ENCODE measurements at places on chromosomes 5 and 9.

GRCh38 chr5:44801992-44802391 is 6.8 kb upstream of the MRPS30 start:
- DNase-seq = no peak

- DNase-seq = no peak
Measured at GRCh38 chr5:89901983-89902382, 507.6 kb downstream of the CETN3 start.

- no peak for DNase-seq
Measured at GRCh38 chr5:66810848-66811261, 214.7 kb downstream of the MAST4 start.

- DNase-seq = no peak
Measured at GRCh38 chr5:1893754-1894153, 11.0 kb upstream of the IRX4 start.

- peak; percentile 68 for DNase-seq
Measured at GRCh38 chr5:150599917-150600511, 40.4 kb upstream of the SYNPO start.

DNA sequence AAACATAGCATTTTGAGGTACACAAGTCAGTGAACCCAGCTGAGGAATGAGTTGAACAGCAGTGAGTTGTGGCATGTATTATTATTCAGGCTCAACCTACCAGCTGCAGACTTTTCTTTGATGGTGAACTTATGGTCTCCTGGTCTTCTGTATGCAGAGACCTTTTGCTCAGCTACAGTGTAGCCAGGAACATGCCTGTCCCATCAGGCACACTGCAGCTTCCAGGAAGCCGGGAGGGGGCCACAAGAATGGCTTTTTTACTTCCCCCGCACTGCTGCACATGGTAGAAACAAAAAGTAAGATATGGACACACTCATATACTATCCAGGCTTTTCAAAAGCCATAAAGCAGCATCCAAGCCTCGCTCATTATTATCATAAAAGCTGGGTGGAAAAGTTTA is 65.3 kb upstream of the PLPP1 start:
- DNase-seq = no peak

- DNase-seq = no peak
Measured at GRCh38 chr5:58143727-58144126, 316.2 kb downstream of the PLK2 start.

DNA sequence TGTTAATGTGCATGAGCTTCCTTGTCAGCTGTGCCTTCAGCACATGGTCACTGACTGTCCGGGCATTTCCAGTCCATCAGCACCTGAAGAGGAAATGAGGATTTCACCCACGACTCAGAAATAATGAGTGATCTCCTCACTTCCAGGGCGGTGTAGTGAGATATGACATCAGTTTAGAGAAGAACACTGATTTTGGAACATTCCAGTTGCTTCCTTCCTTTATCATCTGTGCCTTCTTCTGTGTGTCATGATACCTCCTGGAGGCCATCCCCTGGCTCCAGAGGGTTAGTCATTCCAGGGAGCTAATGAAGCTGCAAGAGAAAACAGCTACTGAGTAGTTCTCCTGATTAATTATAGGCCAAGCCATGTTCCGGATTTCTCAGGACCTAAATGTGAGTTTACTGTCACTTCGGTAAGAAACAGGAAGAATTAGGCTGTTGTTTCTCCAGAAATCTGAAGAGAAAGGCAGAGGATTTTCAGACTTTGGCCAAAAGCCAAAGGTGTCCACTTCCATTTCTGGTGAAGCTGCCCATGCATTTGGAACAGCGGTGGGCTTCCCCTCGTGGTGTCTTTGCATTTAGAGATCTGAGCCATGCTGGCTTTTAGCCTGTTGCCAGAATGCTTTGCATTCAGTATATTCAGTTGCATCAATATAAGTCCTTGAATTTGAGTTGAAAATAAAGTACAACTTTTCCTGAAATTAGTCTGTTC is 161.3 kb upstream of the OTULINL start:
- DNase-seq = no peak

DNA sequence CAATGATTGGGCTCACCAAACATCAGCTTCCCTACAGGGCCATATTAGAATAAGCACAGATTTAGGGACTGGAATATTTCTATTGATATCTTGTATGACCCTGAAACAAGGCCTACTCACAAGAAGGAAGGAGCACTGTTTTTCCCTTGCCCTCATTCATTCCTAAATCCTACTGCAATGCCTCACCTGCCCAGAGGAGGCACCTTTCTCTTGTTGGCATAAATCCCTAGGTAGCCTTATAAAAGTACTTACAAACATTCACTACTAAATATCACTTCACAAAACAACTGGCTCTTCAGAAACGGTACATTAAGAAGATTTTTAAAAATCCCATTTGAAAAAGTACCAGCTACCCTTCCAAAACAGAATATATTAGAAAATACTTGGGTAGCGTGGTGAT is 449.4 kb downstream of the CDH18 start:
- DNase-seq = no peak

DNA sequence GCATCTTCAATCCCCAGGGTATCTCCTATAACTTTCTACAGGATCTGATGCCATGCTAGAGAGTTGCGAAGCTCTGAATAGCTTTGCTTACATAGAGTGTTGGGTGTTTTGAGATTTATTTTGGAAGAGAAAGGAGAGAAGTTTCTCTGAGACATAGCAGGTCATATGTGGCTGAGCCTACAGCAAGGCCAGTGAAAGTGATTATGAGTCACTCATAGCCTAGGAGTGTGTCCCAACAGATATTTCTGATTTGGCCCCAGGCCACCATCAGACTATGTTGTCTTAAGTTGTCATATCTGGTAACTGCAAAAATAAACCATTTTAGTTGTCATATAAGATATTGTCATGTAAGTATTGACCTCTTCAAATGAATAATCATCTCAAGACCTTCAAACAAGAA is 132.0 kb upstream of the RAI14 start:
- DNase-seq = no peak

GRCh38 chr9:32928912-32929311 is 72.5 kb downstream of the APTX start:
- no peak for DNase-seq

- DNase-seq = no peak
Measured at GRCh38 chr5:168312606-168313295, 21.3 kb downstream of the WWC1 start.

- no peak for DNase-seq
Measured at GRCh38 chr9:129990269-129991010, 52.5 kb downstream of the FNBP1 start.

GRCh38 chr9:92312887-92313623 is 12.1 kb downstream of the NOL8 start:
- DNase-seq = no peak
